ENCODE measurements at places on chromosomes 3 and 15. TPM values are rescaled to one million over a fixed set of nuclear protein-coding genes. Genes with fewer than 3 reads are reported as not detected.

GRCh38 chr15:50997371-50998051 is 89.0 kb downstream of the AP4E1 start:
- DNase-seq, result no peak

DNA sequence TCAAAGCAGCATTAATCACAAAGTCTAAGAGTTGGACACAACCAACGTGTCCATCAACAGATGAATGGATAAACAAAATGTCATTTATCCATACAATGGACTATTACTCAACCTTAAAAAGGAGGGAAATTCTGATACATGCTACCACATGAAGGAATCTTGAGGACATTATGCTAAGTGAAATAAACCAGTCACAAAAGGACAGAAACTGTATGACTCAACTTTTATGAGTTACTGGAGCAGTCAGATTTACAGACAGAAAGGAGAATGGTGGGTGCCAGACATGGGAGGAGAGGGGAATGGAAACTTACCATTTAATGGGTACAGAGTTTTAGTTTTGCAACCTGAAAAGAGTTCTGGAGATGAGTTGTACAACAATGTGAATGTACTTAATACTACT is 43.0 kb upstream of the SEC13 start:
- no peak for DNase-seq

DNA sequence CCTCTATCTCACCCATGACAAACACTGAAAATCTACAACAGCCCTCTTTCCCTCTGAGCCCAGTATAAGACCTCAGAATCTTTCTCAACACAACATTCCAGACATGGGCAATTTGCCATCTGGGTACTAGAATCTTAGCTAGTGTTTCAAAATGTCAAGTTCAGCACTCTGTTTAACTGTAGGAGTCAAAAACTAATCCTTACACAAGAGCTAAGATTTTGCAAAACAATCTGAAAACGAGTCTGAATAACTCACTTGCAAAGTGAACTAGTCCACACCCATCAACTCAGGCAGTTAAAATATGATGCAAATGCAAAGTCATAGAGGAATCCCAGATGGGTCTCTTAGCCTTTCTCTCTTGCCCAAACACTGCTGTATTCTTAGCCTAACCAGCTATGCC is 67.8 kb downstream of the GPR176 start:
- DNase-seq, result no peak

DNA sequence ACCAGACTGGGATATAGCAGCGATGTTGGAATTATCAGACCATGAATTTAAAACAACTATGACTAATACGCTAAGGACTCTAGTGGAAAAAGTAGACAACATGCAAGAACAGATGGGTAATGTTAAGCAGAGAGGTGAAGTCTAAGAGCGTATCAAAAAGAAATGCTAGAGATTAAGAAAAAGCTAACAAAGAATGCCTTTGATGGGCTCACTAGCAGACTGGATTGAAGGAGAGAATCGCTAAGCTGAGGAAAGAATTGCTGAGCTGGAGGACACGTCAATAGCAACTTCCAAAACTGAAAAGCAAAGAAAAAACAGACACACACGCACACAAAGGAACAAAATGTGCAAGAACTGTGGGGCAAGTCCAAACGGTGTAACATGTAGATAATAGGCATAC is 20.0 kb upstream of the CMTM6 start:
- DNase-seq, result no peak

- no peak for DNase-seq
These were observed 353.0 kb upstream of the RORA start for GRCh38 chr15:61582092-61582491.

DNA sequence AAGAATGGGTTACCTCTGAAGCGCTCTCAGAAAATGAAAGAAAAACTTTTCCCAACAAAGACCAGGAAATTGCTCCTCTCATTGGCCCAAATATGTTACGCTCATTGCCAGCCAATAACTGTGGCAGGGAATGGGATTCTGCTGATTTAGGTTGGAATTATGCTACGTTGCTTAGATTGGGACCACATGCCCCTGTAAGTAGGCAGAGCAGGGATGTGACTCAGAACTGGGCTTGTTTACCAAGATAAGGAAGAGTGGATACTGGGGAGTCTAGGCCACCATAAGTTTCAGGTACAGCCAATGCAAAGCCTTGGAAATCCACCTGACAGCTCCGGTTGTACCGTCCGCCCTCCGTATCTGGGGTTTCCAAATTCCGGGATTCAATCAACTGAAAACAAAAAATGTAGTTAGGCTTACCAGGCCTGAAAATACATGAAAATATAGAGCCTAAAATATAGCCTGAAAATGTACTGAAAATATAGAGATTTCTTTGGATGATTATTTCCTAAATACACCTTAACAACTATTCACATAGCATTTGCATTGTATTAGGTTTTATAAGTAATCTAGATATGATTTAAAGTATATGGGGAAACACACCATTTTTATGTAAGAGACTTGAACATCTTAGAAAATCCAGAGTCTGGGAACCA is 1.5 kb upstream of the TCF12 start:
- DNase-seq, result no peak

DNA sequence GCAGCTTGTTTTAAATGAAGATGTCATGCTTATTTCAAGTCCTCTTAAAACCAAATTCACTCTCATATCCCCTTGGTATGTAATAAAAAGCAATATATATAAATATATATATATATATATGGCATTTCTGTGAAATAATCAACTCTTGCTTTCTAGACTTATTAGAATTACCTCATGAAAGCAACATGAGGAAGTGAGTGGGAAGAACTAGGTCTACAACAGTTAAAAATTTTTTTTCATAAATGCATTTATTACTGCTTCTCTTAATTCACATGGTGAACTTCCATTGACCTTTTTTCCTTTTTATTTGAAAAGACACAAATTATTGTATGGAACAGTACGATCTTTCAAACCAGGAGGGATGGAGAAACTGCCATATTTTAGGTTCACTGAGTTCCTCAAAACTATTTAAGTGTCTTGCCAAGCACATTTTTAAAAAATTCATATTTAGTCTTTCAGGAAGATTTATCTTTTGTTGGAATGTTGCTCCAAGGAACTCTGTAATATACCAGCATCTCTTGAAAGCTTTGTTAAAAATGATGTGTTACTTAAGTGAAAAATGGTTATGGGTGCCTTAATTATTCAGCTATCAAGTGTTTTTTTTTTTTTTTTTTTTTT is 185.2 kb downstream of the GHSR start:
- no peak for DNase-seq

GRCh38 chr3:25907081-25907480 is 117.2 kb downstream of the OXSM start:
- DNase-seq, result no peak

- peak; percentile 36 for DNase-seq
These were observed 621.7 kb upstream of the AGTR1 start for GRCh38 chr3:148075771-148076716.

GRCh38 chr3:105401254-105401653 is 34.5 kb downstream of the ALCAM start:
- no peak for DNase-seq

Gene CAV3
- not detected for total RNA-seq

Gene RAB11A
- 187 TPM for total RNA-seq

Gene AADAC
- 7.8 TPM for total RNA-seq

Gene RLBP1
- total RNA-seq, result not detected

Gene CCNL1
- total RNA-seq, result 91.3 TPM

Gene MYRIP
- 2.7 TPM for total RNA-seq

Gene C3orf18
- total RNA-seq, result 3.5 TPM
